ENCODE measurements at places on chromosomes 3 and 15.

- DNase-seq: no peak
Measured at GRCh38 chr3:121942116-121942786, 48.0 kb downstream of the SLC15A2 start.

- DNase-seq: no peak
Measured at GRCh38 chr15:57031605-57032004, 113.2 kb downstream of the TCF12 start.

DNA sequence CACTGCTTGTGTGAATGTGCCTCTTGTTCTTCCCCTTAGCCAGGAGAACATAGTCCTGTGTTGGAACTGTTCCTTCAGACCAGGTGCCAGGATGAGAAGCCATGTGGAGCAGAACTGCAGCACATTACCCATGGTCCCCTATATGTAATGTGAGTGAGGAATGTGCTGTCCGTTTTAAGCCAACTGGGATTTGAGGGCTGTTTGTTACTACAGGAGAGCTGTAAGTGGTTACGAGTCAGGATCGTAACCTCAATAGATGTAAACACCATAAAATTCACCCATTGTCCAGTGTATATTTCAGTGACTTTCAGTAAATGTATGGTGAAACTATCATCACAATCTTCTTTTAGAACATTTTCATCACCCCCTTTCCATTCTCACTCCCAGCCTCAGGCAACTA, 10.1 kb upstream of the SCAP start:
- DNase-seq: no peak

DNA sequence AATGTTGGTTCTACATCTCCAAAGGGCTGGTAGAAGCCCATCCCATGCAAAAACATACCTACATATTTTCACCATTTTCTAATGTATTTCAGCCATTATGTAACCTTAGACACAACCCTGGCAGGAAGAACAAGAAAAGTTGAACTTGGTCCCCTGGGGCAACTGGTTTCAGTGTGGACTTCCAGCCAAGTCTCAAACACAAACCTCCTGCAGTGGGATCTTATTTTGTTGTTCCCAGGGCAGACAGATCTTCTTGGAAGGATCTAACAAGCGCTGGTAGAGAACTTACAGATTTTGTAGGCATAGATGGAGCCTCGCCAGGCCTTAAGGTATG, 96.3 kb downstream of the ADAMTS17 start:
- no peak for DNase-seq

GRCh38 chr3:195921334-195921791, 13.0 kb upstream of the TNK2 start:
- DNase-seq: no peak

- no peak for DNase-seq
Measured at GRCh38 chr3:185900228-185900627, 37.6 kb downstream of the TRA2B start.

GRCh38 chr3:11908981-11909698, 62.5 kb upstream of the TAMM41 start:
- no peak for DNase-seq

DNA sequence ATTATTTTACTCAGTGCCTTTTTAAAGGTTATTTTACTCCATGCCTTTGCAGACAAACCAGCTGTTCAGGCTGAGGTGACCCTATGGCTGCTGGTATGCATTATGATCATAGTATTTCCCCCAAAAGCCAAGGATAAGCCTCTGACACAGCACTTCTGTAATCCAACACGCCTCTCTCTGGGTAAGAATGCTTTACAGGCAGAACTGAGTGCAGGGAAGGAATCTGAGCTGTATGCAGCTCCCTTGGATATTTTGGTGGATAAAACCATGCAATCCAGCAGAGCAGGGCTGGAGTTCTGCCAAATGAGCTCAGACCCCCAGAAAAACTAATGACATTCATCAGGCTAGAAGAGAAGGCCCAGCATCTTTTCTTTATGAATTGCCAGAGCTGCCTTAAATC, 11.7 kb upstream of the MAP1A start:
- DNase-seq: no peak

- no peak for DNase-seq
Measured at GRCh38 chr15:82110144-82110543, 64.3 kb upstream of the MEX3B start.
